GM04504 (cell line): ENCODE measurements at places on chromosomes 7 and 10.
A peak's percentile ranks its signal among the peaks of the same experiment; 100 is the strongest.

- DNase-seq = no peak
These were observed 18.7 kb downstream of the NFE2L3 start for GRCh38 chr7:26170663-26171062.

DNA sequence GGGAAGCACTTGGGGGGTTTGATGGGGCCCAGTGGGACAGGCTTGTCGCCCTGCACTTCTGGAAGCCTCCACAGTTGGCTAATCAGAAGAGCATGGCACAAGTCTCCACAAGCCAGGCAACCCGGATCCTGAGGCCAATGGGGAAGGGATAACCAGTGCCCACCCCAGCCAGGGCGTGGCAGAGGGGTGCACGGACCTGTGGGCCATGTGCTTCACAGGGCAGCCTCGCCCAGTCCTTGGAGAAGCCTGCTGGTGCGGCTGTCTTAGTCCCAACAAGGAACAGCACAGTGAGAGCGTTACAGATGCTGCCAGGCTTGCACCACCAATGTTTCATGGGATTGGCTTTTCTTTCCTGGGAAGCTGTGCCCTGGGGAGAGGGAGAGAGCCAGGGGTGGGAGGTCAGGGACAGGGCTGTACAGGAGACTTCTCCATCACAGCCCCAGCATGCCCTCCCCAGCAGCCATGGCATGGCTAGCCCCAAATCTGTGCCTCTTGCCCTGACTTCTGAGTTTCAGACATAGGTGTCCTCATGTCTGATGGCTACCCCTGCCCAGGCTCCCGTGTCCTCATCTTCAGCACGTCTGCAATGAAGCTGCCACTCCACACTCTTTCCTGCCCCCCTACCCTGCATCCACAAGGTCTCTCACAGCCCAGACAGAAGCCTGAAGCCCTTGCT, 116.0 kb downstream of the PTPN20 start:
- no peak for DNase-seq

DNA sequence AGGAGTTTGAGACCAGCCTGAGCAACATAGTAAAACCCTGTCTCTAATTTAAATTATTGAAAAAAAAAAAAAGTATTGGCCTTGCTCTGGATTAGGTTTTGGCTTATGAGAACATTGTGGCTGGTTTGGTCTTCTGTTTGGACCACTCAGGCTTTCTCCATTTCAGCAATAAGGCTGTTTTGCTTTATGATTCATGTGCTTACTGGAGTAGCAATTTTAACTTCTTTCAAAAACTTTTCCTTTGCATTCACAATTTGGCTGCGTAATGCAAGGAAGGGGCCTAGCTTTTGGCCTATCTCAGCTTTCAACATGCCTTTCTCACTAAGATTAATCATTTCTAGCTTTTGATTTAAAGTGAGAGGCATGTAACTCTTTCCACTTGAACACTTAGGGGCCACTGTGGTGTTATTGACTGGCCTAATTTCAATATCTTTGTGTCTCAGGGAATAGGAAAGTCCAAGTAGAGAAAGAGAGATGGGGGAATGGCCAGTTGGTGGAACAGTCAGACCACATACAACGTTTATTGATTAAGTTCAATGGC, 38.0 kb upstream of the SRPK2 start:
- DNase-seq = no peak

DNA sequence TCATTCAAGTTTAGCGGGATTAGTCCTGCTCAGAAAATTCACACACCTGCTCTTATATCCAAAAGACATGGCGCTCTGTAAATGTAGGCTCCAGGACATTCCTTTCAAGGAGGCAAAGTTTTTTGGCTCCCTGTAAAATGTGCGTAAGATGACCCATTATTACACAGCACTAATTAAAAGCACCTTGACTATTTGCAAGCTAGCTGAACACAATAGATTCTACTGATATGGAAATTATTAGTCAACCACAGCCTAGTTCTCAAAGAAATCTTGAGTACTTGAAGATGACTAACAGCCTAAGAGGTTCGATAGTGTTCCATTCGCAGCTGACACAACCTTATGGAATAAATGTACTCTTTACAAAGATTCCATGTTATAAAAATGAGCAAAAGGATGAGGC, 175.2 kb downstream of the BMPER start:
- DNase-seq = no peak

DNA sequence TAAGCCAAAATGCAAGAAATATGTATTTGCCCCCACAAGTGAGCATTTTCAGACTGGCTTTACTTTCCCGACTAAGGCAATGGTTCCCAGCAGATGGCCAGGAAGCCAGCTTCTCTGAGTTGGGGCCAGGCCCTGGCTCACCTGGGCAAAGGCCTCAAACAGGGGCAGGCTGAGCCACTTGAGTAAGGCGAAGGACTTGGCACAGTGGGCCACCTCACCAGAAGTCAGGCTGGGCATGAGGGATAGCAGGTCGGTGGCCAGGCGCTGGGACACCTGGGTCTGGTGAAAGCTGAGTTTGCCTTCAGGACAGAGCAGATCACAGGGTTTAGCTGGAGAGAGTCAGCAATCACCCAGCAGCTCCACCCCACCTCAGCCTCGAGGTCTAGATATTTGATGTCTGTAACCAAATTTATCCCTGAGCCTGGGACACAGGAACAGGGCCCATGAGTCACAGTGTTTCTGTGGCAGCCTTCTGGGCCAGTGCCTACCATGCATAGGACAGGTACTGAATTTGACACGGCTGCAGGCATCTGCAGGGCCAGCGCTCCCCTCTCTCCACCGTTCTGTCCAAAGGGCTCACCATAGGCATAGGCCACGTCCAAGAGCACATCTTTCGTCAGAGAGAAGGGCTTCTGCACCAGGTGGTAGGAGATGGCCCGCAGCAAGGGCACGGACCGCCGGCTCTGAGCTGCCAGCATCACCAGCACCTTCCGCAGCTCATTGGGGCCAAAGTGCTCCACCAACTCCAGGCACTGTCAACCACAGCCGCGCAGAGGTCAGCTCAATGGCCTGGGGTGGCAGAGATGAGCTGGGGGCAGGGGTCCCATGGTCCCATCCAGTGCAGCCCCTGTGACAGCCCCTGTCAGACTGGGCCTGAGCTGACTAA, 7.3 kb downstream of the TBRG4 start:
- DNase-seq = no peak

DNA sequence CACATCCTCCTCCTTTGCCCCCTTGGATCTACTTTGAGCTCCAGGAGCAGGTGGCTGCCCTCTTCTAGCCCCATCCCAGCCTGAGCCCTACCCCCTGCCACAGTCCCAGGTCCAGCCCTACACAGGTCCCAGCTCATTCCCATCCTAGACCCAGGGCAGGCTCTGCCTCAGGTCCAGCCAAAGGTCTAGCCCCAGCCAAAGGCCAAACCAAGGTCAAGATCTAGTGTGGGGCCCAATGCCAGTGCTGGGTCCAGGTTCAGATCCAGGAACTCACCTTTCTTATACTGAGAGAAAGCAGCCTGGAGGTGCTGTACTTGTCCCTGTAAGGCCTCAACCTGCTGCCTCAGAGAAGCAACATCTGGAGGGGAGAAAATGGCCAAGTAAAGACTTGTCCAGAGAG, 8.5 kb downstream of the SFTPD start:
- DNase-seq = no peak

- no peak for DNase-seq
These were observed 27.6 kb downstream of the CLDN12 start for GRCh38 chr7:90430614-90431460.

- DNase-seq = no peak
These were observed 34.7 kb downstream of the A1CF start for GRCh38 chr10:50850578-50851230.

DNA sequence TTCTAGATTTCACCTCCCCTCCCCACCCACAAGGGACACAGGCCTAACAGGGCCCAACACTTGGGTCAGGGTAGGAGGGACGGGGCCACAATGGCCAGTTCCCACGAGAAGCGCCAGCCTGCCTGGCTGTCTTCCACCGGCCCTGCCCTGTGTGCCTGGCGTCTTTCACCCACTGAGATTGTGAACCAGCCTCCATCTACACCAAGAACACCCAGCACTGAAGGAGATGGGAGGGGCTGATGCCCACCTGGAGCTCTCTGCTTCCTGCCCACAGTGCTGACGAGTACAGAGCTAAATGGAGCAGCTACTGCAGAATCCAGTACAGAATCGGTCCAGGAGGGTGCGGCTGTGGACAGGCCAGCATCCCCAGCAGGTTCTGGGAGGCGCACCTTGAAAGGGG, 2.4 kb upstream of the ASIC3 start:
- no peak for DNase-seq

- no peak for DNase-seq
These were observed 7.3 kb downstream of the FSCN3 start for GRCh38 chr7:127600885-127601284.

DNA sequence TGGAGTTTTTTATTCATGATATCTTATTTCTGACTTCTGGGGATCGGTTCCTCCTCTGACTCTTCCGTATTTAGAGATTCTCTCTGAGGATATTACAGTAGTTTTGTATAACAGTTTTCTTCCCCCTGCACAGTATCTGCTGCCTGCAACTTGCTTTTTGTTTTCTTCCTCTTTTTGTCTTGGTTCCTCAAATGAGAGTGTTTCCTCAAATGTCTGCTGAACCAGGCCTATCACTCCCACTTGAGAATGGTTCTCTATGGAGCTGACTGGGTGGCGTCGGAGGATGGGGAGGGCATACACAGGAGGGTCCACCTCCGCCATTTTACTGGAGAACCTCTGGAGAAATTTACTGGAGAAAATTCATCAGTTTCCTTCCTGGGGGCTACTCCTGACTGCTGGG, 27.7 kb downstream of the ARHGAP22 start:
- DNase-seq = no peak

- no peak for DNase-seq
These were observed 94.6 kb downstream of the FAS start for GRCh38 chr10:89085153-89085552.

- peak; percentile 62 for DNase-seq
These were observed 109.2 kb downstream of the PIP4K2A start for GRCh38 chr10:22605168-22605567.

DNA sequence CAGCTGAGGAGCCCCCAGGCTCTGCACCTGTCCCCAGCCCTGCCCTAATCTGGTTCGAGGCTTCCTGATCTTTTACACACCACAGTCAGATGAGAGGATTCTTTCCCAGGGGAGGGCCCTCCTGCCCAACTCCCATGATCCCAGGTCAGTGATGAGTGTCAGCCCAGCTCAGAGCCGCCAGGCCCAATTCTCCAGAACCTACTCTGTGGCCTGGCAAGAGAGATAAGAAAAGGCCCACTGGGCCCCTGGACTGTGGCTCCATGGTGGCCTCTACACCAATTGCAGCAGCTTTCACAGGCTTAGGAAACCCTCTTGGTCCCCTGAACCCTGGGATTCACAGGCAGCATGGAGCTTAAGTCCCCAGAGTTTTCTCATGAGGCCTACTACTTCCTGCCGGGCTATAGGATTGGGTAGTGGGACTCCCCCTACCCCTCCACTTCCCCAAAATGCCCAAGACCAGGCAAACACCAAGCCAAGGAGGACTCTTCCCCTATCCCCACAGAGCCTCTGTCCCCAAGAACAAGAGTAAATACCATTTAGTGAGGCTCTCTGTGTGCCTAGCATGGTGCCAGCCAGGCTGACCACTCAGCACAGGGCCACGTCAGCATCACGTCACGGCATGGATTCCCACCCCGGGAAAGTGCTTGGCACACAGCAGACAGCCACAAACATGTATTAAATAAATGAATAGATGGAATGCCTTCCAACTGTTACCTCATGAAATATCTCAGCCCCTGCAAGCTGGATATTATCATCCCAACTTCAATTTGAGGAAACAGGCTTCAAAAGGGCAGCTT, 100.0 kb downstream of the GRID1 start:
- DNase-seq = no peak

DNA sequence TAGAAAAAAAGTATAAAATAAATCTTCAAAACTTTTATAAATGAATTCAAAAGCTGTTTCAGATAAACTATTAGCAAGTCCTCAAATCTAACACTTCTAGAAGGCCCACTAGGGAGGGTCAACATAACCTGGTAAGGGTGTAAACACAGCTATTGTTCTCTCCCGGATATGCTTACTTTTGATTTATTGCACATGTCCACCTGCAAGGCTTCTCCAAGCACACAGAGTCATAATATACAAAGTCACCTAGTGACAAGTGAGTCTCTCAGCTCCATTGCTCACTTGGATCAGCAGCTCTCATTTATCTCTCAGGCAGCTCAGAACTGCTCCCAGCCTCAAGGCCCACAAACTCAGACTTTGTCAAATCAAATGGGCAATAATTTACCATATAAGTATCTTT, 44.0 kb upstream of the COL1A2 start:
- no peak for DNase-seq

DNA sequence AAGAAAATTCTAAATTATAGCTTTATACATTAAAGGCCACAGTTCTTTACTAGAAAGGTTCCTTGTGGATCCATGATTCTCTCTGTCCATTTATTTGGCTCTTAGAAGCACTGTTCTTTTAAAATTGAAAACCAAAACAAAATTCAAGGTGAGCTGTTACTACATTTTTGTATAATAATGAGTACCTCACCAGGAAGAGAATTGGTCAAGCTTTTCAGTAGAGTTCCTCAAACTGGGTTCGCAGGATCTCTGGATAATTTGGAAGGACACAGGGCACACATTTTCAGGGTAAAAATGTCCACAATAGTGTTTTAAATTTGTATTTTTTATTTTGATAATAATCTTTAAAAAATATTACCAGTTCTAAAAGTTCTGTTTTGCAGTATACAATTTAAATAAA, 93.0 kb downstream of the PPP1R3A start:
- DNase-seq = no peak

DNA sequence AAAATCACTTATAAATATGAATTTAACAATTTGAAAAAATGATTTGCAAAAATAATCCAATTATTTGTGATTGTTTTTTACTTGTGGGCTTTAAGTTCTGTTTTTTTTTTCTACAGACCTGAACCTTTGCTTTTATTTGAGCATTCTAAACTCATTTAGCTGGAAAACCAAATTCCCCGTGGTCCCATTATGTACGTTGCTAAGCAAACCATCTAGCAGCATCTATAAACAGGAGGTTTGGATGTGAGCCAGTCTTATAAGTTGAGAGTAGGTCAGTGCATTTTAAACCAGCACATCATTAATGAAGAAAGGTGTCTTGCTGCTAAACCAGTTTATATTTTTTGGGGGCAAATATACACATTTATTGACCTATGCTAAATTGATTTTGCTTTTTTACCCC, 77.3 kb downstream of the LRRN3 start:
- DNase-seq = no peak

- DNase-seq = no peak
These were observed 88.8 kb downstream of the NOD1 start for GRCh38 chr7:30389791-30390190.

- DNase-seq = no peak
These were observed 3.3 kb upstream of the TCERG1L start for GRCh38 chr10:131314799-131315198.

- no peak for DNase-seq
These were observed 241.3 kb upstream of the KMT2E start for GRCh38 chr7:104772405-104773345.

DNA sequence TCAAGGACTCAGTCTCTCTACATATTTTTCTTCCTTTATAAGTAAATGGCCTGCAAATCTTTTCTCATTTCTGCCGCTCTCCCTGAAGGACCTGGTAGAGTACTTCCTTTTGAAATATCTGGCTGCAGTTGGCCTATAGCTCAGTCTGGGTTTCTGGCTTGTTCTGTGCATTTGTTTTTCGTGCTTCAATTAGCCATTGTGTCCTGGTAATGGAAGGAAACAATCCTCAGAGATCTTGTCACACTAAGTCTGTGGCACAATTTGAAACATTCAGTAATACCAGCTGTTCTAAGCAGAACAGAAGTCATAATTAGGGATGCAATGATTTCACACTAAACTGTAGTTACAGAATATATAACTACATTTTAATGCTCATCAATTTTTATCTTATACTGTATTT, 545.0 kb downstream of the NRG3 start:
- no peak for DNase-seq

- DNase-seq = no peak
These were observed 71.2 kb downstream of the TMEM178B start for GRCh38 chr7:141144921-141145629.
